ENCODE measurements at places on chromosomes 5 and 9. TPM values are rescaled to one million over a fixed set of nuclear protein-coding genes. Genes with fewer than 3 reads are reported as not detected.

ANGPTL2 gene
- total RNA-seq = 38.3 TPM

POU4F3 gene
- total RNA-seq = 0.10 TPM

- DNase-seq = no peak
Measured at GRCh38 chr5:156473269-156473908, 146.4 kb downstream of the SGCD start.

- DNase-seq = no peak
Measured at GRCh38 chr5:125408448-125409233, 662.2 kb upstream of the ZNF608 start.

FOXD4L6 gene
- total RNA-seq = not detected

MUSK gene
- 1.1 TPM for total RNA-seq
